ENCODE measurements at places on chromosomes 7 and 10. TPM values are rescaled to one million over a fixed set of nuclear protein-coding genes. Genes with fewer than 3 reads are reported as not detected.

NRAP gene
- not detected for total RNA-seq

MCM10 gene
- 47.0 TPM for total RNA-seq

ABCB1 gene
- 9.0 TPM for total RNA-seq

ATOH7 gene
- not detected for total RNA-seq

C10orf62 gene
- 0.41 TPM for total RNA-seq

PHF14 gene
- total RNA-seq, result 36.8 TPM

FFAR4 gene
- not detected for total RNA-seq

DNA sequence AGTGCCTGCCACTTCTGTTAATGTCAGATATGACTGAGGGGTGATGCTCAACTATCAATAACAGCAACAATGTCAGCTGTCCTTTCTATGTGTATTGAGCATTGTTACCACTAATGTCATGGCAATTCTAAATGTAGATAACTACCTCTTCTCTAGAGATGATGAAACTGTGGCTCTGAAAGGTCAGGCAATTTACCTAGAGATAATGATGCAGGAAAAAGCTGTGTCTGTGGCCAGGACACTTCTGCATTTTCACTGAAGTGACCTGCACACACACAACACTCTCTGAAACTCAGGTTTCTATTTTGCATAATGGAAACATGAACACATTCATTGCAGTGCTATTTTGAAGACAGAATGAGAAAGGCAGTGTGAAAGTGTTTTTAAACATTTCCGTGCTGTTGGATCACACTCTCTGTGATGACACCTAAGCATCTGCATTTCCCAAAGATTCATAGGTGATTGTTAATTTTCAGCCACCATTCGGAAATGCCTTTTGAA, 148.2 kb downstream of the KCND2 start:
- no peak for DNase-seq

DNA sequence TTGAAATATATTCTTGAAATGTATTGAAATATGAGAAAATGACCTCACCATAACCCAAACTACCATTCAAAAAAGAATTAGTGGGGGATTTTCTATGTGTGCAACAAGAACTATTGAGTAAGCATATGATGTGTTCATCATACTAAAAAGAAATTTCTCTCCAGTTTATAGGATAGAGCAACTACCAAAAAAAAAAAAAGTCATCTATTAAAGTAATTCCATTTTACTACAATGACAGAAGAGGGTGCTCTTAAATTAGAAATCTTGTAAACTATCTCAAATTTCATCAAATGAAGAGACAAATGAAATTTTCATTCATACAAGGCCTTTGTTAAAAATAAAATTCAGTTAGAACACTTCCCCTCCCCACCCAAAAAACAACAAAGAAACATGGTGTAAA, 195.4 kb upstream of the PLXDC2 start:
- DNase-seq, result no peak

DNA sequence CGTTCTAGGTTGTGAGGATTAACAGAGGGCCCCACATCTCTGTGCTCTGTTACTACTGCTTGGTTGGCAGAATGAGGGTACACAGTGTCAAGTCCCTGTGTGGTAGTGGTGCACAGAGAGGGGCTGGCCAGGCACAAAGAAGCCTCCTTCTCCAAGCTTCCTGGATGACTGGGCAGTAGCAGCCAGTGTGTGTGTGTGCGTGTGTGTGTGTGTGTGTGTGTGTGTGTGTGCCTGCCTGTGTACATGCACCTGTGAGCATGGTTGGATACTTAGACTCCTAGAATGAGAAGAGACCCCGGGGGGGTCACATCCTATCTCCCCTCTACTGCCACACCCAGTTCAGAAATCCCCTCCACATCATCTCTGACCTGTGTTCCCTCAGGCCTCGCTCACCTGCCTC, 146.7 kb upstream of the UNC5B start:
- peak; percentile 15 for DNase-seq

DNA sequence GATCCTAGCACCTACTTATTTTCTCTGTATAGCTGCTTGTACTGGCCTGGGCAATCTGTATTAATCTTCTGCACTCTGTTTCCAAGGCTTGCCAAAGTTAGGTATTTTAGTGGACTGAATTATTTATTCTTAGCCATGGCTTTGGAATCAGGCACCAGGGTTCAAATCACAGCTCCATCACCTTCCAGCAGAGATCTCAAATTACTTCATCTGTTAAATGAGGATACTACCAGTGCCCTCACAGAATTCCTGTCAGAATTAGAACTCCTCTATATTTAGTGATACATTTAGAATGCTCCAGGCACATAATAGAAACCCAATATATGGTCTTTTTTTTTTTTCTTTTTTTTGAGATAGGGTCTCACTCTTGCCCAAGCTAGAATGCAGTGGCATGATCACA, 17.6 kb downstream of the ARMH3 start:
- DNase-seq, result no peak

- DNase-seq, result peak; percentile 10
These were observed 105.0 kb downstream of the TES start for GRCh38 chr7:116315293-116315692.

DNA sequence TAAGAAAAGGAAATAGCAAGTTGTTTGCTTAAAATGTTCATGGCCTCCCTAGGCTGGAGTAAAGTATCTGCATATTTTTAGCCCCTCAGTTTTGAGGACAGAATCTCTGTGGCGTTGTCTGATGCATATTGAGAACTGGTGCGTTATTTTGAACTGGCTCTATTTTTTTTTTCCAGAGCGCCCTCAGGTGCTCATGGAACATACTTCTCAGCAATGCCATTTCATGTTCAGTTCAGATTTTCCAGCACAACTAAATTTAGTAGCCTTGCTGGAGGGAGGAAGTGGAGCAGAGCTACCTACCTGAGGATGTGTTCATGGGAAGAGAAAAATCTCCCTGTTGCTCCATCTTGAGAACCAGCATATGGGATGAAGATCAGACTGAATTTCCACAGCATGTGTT, 870.5 kb downstream of the LRMDA start:
- peak; percentile 44 for DNase-seq

DNA sequence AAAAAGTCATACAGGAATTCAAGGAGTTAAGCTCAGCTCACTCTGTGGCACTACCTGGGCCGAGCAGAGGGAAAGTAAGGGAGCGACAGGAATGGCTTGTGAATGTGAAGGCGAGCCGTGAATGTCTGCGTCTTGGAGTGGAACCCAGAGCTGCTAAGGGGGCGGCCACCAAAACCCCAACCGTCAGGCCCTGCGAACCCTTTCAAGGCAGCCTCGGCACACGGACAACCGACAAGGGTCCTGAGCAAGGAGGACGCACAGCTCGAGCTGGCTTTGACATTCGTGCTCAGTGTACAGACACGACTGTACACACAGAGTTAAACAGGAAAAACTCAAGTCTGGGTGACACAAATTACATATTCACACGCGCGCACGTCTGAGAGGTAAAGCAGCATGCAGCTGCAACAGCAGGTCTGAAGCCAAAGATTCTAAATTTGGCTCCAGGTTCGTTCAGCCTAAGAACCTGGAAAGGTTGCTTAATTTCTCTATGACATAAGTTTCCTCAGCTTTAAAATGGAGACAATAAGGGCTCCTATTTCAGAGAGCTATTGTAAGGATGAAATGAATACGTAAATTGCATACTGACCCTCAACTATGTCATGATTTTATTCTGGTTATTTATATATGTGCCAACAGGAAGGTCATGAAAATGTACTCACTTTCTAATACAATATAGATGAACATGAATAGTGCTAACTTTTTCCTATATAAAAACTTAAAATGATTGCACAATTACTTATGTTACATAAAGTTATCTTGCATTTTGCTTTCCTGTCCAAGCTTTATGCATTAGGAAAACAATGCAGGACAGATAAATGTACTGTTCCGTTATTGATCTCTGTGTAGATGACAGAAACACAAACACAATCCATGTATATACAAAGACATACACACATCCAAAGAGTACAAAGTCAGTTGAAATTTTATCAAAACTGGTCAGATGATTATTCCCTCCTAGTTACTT, 192.9 kb downstream of the ZMYND11 start:
- DNase-seq, result no peak

GRCh38 chr7:106047818-106048705, 64.0 kb downstream of the SYPL1 start:
- DNase-seq, result no peak

DNA sequence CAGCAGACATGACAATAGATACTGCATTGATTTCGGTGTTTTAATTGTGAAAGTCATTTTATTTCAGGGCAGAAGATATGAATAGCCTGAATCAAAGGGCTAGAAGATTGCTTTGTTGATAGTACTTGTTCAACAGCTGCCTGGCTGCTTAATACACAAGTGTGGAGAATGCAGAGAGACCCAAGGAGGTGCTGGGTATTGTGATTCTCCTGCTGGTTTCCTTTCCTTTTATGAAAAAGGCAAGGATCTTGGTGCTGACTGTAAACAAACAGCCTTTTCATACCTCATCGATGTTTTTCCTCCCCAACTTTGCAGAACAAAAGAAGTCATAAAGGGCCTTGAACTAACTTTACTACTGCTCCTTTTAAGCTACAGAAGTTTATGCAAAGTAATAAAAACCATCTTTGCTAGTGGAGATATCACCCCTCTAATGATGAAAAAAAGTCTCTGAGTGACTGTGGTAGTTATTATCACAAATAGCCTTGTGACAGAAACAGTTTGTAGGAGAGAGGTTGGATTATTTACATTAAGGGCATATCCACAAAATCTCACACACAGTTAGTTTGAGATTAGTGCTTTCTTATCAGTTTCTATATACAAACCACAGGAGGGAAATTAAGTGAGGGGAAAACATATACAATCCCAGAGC, 800.0 kb downstream of the LRMDA start:
- DNase-seq, result no peak

DNA sequence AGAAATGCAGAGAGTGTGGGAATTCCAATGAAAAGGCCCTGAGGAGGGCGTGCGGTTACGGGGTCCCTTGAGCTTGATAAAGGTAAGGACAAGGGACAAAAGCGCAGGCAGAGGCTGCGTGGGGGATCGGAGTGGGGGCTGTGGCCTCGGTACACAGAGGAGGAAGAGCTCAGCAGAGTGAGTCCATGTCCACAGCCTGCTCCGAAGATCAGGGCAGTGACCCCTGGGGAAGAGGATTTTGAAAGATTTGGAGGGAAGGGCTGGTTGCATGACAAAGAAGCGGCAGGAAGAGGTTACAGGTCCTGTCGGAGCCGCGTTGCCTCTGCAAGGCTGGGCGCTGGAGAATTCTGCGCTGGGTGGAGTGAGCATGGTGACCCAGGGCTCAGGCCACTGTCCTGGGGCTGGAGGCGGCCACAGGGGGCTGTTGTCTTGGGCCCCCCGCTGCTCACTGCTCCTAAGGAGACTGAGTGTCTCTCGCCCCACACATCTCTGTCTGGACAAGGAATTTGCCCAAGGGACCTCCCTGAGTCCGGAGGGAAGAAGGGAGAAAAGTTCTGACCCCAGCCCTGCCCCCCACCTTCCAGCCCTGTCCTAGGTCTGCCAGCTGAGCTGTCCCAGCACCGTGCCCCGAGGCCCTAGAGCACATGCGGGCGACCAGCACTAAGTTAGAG, 69.8 kb upstream of the INSIG1 start:
- no peak for DNase-seq

- no peak for DNase-seq
These were observed 5.8 kb downstream of the FBH1 start for GRCh38 chr10:5895804-5896203.

DNA sequence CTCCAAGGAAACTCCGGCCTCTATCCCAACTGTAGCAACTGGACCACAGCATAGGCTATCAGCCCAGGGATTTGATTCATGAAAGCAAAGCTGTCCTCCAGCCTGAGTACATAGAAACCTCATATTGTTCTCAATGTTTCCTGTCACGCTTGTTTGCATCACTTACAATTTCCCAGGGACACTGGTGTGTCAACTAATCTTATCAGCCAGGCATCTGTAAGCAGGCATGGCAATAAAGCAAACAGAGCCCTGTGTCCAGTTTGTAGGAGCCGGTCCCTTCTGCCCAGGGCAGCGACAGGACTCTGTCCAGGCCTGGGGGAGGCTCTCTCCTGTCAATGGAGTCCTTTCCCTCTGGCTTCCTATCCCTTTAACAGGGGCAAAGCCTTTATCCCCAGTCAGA, 23.0 kb upstream of the CDHR3 start:
- DNase-seq, result no peak

DNA sequence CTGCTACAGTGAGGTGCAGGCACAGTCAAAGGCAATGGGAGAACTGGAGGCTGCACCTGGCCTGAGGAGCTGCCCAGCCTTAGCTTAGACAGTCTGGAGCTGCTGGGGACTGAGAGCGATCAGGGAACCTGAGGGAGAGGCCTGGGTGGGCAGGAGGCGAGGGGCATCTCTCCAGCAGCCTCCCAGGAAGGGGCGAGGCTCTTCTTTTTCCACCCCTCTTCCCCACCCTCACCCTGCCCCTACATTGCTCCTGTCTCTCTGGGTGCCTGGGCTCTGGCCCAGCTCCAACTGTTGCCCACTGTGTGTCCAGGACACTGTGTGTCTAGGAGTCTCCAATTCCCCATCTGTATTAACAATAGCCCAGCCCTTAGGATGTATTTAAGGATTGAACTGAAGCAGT, 36.9 kb downstream of the TBATA start:
- no peak for DNase-seq
